ENCODE measurements at places on chromosomes 13 and 19.

DNA sequence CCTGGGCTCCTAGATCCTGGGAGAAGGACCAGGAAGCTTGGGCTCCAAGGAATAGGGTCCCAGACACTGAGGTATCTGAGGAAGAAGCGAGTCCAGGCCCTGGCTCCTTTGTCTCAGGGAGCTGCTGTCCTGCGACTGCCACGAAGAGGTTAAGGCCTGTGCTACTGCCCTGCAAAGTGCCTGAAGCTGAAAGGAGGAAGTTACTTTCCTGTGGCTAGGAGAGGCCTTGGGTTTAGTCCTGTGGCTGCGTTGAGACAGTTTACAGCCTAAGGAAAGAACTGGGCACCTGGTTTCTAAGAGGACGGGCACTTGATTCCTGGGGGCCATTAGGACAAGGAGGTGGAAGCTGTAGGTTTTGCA, 2.8 kb downstream of the MYADM start:
- DNase-seq, result no peak

- DNase-seq, result no peak
Observed at GRCh38 chr19:19655641-19656343, 7.7 kb downstream of the ATP13A1 start.

- no peak for DNase-seq
Observed at GRCh38 chr19:48961051-48961649, 4.0 kb upstream of the FTL start.

DNA sequence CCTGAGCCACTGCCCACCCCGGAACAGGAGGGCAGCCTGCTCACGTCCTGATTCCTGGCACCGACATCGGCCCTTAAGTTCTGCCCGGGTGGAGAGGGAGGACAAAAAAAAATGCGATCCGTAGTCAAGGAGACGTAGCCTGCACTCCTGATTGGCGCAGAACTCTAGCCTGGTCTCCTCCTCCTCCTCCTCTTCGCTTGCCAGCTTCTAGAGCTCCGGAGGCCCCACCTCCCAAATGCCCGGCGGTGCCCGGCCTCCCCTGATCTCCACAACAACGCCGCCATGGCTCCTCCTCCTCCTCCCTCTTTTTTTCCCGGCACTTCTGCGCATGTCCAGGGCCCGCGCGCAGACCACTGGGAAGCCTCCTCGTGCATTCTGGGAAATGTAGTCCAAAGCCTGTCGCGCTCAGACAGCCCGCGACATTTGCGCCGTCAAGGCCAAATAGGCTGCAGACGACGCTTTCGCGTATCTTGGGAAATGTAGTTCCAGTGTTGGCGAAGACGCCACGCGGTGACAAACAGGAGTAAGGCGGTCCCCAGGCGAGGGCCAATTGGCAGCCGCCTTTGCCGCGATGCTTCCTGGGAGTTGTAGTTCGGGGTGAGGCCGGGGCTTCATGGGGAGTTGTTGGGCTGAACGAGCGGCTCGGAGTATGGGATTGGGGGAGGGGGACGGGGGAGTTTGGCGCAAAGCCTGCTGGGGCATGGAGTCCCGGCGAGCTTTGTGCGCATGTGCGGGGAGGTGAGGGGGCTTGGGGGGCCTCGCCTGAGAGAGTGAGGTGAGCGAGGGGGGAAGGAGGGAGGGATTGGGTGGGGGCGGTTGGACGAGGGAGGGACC, at the start of gene ZNF444:
TSS of gene ZNF444 (plus strand) at position 705 of the 834 bp plus-strand sequence. CDS start 5,625 bp downstream, outside the sequence.
- peak; percentile 99 for DNase-seq
